ENCODE measurements at places on chromosomes 1 and 21.

GRCh38 chr1:215517441-215517891 lies 49.6 kb upstream of the KCTD3 start:
- DNase-seq = no peak

DNA sequence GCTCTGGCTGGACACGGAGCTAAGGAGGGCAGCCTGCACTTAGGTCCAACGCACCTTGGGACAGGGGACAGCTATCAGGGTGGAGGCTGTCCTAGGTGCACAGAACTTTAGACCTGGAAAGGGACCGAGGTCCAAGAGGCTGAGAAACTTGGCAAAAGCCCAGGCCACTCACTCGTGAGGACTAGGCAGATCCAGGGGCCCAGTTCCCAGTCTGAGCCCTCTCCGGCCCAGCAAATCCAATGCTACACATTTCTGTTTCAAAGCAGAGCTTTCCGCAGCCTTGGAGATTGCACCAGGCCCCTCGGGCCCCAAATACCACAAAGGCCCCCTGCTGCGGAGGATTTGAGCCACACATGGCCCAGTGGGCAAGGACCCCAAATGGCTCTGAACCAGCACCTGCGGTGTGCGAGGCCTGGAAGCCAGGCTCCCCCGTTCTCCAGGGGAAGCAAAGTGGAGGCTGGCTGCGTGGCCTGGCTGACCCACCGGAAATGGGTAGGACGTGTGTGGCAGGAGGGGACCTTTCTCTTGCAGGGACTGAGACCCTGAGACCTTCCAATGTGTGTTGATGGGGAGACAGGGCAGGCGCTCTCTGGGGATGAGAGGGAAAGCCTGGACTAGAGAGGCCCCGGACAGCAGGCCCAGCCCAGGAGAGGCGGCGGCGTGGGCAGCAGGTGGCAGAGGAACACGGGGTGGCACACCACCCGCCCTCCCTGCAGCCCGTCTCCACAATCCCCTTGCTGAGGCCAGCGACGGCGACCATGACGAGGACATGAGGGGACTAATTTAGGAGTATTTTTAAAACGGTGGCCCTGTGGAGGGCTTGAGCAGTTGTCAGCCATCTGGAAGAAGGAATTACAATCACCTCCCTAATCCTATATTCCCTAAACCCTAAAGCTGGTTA lies 118.7 kb downstream of the CASZ1 start:
- no peak for DNase-seq

DNA sequence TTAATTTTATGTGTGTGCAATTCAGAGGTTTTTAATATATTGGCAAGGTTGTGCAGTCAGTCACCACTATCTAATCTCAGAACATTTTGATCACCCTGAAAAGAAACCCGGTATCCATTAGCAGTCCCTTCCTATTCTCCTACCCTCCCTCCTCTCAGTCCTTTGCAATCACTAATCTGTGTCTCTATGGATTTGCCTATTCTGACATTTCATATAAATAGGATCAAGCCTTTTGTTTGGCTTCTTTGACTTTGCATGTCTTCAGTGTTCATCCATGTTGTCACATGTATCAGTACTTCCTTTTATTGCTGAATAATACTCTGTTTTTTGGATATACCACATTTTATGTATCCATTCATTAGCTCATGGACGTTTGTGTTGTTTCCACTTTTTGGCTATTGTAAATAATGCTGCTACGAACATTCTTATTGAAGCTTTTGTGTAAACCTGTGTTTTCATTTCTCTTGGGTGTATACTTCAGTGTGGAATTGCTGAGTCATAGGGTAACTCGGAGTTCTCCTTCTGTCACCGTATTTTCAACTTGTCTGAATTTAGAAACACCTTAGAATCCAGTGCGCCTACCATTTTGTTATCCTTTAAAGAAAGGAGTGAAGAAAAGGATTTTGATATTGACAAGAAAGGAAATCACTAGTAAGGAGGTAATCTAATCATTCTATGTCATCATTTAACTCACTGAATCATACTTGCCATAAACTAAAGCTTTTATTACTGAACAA lies 3.4 kb downstream of the CEP85 start:
- DNase-seq = no peak

DNA sequence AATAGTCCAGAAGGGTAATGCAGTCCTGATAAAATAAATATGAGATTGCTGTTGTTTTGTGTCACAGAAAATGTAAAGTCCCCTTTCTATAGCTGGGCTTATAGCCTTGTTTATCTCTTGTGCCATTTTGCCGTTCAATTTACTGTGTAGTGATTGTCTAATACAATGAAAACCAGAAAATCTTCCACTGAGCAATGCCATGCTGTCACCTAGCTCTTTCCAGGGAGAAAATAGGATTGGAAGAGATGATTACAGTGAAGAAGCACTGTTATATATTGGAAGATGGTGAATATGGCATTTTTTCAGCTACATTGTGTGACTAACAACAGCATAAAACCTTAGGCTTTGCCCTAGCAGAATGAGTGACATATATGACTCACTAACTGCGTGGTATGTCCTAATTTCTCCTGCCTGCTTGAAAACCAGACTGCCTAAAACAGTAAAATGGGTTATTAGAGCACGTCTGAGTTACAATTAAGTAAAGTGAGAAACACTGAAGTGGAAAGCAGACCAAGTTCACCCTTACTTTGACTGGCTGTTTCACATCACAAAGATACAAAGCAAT lies 332.4 kb upstream of the ZP4 start:
- DNase-seq = no peak

GRCh38 chr1:180860535-180860934 lies 52.2 kb upstream of the KIAA1614 start:
- DNase-seq = no peak

- DNase-seq = no peak
Measured at GRCh38 chr1:215476541-215476940, 90.6 kb upstream of the KCTD3 start.

- DNase-seq = no peak
Measured at GRCh38 chr1:55786396-55786795, 571.2 kb upstream of the USP24 start.

DNA sequence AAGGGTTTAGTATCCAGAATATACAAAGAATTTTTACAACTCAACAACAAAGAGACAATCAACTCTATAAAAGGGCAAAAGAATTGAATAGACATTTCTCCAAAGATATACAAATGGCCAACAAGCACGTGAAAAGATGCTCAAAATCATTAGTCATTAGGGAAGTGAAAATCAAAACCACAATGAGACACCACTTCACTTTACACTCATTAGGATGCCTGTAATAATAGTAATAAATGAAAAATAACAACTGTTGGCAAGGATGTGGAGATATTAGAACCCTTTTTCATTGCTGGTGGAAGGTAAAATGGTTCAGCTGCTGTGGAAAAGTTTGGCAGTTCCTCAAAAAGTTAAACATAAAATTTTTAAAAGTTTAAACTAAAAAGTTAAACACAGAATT lies 7.0 kb upstream of the ABCD3 start:
- DNase-seq = no peak

DNA sequence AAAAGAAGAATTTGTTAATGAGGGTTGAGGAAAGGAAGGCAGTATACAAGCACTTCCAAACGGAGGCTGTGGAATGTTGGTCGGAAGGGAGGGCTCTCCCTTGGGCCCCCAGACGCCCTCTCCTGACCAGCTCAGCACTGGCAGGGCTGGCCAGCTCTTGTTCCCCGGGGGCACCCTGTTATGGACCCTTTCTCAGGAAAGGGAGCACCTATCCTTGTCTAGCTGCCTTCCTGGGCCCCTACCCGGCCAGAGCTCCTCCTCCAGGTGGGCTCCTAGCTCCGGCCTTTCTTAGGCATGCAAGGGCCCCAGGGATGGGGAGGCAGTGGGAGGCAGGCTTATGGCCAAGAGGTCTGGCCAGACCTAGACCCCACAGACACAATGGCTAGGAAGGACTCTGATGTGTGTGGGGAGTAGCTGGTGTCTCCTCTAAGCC lies 926 bp downstream of the BLACAT1 start:
- DNase-seq = no peak

DNA sequence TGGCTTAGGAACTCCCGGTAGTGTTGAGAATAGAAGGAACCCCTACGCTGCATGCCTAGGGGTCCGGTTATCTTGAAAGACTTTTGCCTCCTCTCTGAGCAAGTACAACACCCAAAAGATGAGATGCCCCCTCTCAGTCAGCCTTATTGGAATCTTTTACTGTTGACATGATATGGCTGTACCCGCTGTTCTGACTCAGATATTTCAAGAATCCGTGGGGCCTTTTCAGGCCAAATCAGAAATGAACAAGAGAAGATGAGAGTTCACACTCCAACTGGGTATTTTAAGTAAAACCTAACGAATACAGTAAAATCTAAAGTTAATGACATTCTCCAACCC lies 164.2 kb downstream of the PPIAL4G start:
- no peak for DNase-seq

DNA sequence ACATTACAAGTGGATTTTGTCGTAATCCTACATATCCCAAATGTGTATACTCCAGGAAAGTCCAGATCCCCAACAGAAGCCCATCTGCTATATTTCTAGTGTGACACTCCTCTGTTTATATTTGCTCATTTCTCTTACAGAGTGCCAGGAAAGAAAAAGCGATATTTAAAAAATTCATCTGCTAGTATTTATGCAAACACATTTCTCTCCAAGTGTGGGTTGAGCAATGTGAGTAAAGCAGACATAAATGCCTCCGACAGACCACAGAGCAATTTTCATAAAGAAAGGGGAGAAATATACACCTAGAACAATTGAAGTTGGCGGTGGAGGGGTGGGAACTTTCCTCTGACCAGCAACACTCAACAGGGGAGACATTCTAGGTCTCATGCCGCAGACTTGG lies 22.2 kb upstream of the RAP1A start:
- DNase-seq = no peak

GRCh38 chr1:228176024-228176395 lies 10.4 kb downstream of the IBA57 start:
- no peak for DNase-seq

DNA sequence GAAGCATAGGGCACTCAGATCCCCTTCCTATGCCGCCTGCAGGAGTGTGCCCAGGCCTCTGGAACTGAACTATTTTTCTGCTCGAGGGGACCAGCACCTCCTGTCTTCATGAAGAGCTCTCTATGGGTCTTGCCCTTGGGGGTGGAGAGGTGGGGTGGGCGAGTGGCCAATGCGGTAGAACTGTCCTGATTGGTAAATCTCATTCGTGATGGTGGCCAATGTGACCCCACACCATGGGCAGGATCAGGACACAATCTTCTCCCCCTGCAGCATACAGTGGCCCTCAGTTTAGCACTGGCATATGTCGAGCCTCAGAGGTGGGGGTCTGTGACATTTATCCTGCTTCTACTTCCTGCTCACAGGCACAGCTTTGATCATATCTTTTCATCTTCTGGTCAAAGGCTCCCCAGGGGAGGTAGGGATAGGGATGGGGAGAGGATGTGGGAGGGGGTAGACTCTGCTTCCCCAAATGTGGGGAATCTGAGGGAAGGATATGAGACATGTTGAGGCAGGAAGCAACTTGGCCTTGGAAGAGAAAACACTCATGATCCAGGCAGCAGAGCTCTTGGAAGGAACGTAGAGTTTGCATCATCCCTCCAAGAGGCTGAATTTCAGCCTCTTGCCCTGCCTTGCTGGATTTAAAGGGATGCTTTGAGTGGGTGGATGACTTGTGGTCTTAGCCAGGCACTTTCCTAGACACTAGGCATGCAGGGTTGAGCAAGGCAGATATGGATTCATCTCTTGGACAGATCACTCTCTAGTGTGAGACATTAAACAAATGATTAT lies 81.8 kb downstream of the LAMC2 start:
- DNase-seq = no peak

- no peak for DNase-seq
Measured at GRCh38 chr1:52281518-52281917, 84.5 kb downstream of the CC2D1B start.

DNA sequence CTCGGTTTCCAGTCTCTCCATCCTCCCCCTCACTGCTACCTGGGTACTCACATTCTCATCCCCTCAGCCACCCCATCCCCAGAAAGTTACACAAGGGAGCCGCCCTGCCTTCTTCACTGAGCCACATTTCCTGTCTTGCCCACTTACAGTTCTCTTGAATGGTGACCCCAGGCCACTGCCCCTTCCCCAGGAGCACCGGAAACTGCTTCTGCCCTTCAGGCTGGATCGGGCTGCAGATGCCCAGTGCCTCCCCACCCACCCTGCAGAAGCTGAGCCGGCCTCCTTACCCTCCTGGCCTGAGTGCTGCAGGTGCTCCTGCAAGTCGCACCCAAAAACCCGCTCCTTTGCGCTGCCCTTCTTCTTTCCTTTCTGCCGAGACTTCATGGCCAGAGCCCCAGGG lies 450 bp downstream of the ARHGAP30 start:
- DNase-seq = no peak

- no peak for DNase-seq
Measured at GRCh38 chr21:37358397-37358796, 8.2 kb upstream of the DYRK1A start.

DNA sequence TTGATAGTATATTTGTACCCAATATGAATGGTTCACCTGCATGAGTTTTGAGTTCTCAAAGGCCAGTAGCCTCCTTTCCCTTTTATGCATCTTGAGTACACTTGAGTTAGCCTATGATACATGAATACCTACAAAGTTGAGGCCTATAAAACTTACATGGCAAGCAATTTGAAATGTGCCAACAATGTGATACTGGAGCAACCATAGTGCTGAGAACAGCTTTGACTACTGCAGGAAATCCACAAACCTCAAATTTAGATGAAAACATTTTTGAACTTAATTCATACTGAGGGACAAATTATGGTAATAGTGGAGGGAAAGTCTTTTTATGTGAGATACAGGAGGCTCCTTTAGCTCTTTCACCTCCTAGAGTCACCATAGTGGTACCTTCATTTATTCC lies 37.4 kb downstream of the LEPR start:
- DNase-seq = no peak

DNA sequence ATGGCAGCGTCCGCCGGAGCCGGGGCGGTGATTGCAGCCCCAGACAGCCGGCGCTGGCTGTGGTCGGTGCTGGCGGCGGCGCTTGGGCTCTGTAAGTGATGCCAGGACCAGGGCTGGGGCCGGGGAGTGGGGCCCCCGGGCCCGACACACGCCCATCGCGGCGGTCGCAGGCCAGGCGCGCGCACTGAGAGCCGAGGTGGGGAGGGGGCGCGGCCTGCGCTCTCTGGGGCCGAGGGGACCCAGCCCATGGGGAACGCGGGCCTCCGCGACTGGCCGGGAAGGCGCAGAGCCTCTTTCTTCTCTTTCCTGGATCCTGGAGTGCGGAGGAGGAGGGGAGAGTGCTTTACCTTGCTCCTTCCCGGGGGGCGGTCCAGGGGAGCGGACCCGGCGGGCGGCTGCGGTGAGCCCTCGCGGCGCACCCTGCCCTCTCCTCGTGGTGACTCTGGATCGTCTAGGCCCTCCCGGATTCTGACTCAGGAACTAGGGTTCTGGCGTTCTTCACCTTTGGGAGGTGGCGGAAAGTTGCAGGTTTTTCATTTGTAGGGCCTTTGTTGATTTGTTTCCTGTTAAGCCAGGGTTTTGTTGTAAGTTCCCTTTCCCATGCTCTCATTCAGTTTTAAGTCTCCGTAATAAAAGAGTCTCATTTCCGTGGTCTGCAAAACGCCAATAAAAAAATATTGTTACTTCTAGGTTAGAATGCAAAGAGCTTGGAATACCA lies 529 bp downstream of the MPZL1 start:
- DNase-seq = no peak

Data from effector CD4-positive, alpha-beta T cell (primary cell).